ENCODE measurements at places on chromosomes 2 and 18.

- no peak for DNase-seq
Measured at GRCh38 chr2:211306929-211307328, 750.5 kb downstream of the CPS1 start.

DNA sequence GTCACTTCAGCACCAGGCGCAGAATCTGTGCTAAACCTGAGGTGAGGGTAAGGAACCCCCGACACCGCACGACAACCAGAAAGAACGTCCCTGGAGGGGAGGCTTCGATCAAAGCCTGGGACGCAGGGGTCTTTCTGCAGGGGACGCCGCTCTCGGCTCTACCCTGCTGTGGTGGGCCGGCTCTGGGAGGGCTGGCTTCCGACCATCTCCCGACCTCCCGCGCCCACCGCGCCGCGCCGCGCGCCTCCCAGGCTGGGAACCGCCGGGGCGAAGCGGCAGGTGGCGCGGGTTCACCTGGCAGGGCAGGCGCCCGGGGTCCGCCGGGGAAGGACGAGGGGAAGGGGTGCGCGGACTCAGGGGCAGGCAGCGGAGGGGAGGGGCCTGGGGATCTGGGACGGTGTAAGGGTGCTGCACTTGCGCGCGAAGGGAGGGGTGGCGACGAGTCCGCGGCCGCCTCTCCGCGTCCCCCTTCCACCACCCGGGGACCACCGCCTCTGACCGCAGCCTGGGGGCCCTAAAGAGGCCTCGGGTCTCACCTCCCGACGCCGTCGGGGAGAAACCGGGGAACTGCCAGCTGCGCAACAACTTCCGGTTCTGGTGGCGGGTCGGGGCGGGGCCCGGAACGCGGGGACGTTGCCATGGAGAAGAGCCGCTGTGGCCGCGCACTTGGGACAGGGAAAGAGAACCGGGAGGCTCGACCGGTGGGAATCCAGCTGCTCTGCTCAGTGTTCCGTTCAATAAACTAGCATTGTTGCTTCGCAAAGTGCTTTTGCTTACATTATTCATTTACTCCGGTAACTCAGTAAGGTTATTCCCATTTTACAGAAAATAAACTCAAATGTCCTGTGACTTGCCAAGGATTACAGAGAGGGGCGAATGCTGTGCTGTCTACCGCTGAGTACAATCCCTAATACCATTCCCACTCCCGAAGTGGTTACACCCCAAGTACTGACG lies at the start of gene ZNF396:
TSS of gene ZNF396 (minus strand) at position 596 of the 954 bp plus-strand sequence. CDS start 3,045 bp downstream, outside the sequence.
- peak; percentile 98 for DNase-seq

DNA sequence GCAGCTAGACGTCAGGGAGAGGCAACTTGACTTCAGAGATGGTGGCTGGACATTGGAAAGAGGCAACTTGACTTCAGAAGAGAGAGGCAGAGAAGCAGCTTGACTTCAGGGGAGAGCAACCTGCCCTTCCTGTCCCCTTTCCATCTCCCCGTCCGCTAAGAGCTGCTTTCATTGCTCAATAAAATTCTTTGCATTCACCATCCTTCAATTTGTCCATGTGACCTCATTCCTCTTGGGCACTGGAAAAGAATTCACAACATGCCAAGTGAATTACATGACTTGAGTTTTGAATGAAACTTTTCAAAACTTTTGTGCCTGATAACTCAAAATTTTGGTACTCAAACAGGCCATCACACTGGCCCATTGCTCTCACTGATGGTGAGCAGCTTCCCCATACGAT lies 158.9 kb downstream of the DPP4 start:
- no peak for DNase-seq

GRCh38 chr2:173571021-173571821 lies 216.5 kb downstream of the CDCA7 start:
- peak; percentile 37 for DNase-seq
